Activated CD4-positive, alpha-beta memory T cell treated with anti-CD3 and anti-CD28 coated beads for 36 hours (primary cell): ENCODE measurements at places on chromosomes 3 and 15.

DNA sequence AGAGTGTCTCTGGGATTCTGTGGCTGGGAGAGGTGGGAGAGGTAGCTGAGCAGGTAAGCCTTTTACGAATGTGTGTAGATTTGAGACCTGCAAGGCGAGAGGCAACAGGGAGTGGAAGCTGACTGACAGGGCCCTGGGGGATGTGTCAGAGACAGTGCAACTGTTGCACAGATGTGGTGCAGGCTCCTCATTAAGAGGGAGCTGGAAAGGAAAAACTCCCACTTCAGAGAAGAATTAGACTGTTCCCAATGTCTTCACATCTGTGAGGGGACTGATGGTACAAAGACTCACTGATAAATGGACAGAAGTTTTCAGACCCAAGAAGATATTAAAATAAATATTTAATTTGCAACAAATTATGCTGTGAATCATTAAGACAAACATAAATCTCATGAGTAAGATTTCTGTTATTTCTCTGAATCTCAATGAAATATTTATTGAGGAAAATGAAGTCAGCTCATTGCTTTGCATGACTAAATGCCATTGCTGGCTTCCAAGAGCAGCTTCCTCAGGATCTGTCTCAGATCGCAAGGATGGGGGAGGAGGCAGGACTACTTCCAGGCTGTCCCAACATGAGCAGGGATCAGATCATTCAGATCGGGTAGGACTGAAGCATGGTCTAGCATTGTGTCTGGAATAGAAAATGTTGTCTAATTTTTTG, 127.3 kb upstream of the ROPN1 start:
- DNase-seq, result no peak

GRCh38 chr15:67116742-67117141, 51.3 kb downstream of the SMAD3 start:
- DNase-seq, result no peak

- DNase-seq, result no peak
Observed at GRCh38 chr3:185822221-185823000, 2.4 kb downstream of the IGF2BP2 start.

- DNase-seq, result no peak
Observed at GRCh38 chr15:36814708-36815107, 235.3 kb downstream of the CDIN1 start.

GRCh38 chr3:55701997-55702396, 214.9 kb upstream of the WNT5A start:
- no peak for DNase-seq

DNA sequence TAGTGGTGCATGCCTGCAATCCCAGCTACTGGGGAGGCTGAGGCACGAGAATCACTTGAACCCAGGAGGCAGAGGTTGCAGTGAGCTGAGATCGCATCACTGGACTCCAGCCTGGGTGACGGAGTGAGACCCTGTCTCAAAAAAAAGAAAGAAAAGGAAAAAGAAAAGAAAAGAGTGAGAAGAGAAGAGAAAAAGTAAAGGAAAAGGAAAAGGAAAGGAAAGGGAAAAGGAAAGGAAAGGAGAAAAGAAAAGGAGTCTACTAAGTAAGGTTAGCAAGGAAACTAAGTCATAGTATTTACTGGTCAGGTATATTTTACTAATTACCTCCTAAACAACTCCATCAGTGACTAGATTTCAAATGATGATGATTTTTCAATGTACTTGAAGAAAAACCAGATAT, 198.3 kb downstream of the VPS13C start:
- DNase-seq, result no peak

DNA sequence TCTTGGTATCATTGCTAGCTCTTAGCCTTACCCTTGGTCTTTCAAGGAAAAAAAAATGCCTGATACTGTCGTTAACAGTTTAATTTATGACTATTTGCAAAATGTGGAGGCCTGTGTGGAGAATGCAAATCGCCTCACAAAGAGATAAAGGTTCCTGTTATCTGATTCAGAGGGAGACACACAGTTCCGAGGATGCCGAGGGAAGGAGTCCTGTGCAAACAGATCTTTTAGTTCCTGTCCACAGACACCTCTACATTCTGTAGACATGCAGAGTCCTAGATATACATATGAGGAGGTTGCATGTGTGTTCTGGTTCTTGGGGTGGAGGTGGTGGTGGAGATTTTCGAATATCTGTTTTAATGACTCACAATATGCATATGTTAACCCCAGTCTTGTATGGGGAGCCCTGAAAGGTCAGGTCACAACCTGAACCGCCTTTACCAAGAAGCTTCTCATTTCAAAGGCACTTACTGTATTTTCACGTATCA, 5.7 kb downstream of the NR2F2 start:
- DNase-seq, result no peak

GRCh38 chr3:131786386-131786785, 248.4 kb downstream of the CPNE4 start:
- no peak for DNase-seq

- no peak for DNase-seq
Observed at GRCh38 chr15:68207176-68207935, 2.2 kb upstream of the CALML4 start.

- DNase-seq, result no peak
Observed at GRCh38 chr3:46383951-46384330, 13.2 kb downstream of the CCR5 start.
